ENCODE measurements at places on chromosomes 5 and 9.

DNA sequence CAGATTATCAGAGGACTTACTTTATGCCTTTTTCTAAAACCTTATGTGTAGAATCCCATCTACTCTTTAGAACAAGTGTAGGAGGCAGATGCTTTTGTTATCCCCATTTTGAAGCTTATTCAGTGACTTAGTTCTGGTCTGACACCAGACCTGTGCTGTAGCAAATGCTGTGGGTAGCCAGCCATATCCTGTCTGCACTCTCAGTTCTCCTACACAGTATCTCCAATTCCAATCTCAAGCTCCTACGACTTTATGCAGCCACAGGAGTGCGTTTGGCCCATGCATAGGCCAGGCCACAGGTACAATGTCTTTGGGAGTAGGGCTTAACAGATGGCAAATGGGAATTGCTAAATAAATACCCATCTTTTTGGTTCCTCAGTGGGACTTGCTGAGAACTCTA lies 292.6 kb downstream of the MCTP1 start:
- DNase-seq: no peak

GRCh38 chr9:85676790-85677189 lies 65.0 kb downstream of the AGTPBP1 start:
- no peak for DNase-seq

- no peak for DNase-seq
Measured at GRCh38 chr9:76267284-76267652, 127.0 kb downstream of the RFK start.

- no peak for DNase-seq
Measured at GRCh38 chr5:145856285-145856818, 16.5 kb downstream of the GRXCR2 start.

DNA sequence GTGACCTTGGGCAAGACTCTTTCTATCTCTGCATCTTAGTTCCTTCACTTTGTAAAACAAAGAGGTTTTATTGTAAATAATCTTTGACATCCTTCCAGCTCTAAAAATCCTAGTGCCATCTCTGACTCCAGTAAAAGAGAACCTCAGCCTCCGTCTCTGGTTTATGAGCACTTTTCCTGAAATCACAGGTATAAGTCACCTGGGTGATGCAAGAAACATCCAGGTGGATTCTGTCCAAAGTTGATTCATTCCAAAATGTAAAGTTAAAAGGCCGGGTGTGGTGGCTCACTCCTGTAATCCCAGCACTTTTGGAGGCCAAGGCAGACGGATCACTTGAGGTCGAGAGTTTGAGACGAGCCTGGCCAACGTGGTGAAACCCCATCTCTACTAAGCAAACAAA lies 21.1 kb upstream of the UBAP2 start:
- DNase-seq: no peak

DNA sequence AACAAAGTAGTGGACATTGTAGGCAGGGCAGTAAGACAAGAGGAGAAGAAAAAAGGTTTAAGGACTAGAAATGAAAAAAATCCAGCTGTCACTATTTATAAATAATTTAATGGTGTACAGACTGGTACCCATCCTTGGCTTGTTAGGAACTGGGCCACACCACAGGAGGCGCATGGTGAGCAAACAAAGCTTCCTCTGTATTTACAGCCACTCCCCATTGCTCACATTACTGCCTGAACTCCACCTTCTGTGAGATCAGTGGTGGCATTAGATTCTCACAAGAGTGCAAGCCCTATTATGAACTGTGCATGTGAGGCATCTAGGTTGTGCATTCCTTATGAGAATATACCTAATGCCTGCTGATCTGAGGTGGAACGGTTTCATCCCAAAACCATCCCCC lies 62.6 kb upstream of the DMAC1 start:
- DNase-seq: no peak

DNA sequence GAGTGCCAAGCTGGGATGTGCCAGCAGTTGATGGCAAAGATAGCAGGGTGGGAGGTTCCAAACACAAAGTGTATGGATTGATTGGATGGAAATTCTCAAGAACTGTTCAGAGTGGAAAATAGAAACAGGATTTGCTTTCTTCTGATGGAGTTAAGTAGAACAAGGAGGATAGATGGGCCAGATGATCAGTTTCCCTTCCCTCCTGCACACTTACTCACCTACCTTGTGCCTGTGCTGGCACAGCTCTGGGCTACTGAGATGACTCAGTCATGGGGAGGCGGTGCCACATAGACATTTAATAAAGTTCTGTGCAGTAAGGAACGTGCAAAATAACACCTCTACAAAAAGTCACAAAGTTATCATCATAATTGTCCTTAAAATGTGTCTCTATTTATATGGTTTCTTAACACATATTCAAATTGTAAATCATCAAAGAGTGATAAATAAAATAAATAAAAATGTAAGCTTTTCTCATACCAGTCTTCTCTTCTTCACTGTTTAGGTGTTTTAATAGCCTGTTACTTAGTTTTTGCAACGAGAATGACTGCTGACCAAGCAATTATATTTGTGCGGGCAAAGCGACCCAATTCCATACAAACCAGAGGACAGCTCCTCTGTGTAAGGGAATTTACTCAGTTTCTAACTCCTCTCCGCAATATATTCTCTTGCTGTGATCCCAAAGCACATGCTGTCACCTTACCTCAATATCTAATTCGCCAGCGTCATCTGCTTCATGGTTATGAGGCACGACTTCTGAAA lies 12.7 kb downstream of the PTPDC1 start:
- DNase-seq: no peak

GRCh38 chr9:85042981-85043647 lies 373.6 kb downstream of the NTRK2 start:
- DNase-seq: no peak

- DNase-seq: no peak
Measured at GRCh38 chr5:136235321-136235720, 42.4 kb upstream of the SMIM32 start.

DNA sequence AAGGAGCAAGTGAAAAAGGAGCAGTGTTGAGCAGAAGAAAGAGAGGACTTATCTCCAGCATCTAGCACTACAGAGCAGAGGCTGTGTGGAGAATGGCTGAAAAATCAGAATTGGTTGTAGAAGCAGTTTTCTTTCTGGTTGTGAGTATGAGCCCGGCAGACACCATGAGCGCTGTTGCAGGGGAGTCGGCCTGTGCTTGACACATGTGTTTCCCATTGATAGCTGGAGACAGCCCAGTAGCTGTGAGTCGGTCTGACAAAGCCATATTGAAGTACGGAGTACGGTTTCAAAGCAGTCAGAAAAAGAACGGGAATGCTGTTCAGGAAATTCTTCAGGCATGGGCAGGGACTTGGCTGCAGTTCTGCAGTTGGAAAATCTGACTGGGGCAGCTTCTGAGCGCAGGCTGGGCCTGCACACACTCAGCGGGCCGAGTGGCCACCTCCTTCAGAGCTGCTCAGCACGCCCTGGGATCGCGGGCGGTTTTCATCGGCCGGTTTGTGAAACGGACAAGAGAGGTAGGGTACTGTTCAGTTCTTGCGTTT lies at the start of gene SGCD:
TSS of gene SGCD (plus strand) at position 447 of the 542 bp plus-strand sequence.
- DNase-seq: no peak

DNA sequence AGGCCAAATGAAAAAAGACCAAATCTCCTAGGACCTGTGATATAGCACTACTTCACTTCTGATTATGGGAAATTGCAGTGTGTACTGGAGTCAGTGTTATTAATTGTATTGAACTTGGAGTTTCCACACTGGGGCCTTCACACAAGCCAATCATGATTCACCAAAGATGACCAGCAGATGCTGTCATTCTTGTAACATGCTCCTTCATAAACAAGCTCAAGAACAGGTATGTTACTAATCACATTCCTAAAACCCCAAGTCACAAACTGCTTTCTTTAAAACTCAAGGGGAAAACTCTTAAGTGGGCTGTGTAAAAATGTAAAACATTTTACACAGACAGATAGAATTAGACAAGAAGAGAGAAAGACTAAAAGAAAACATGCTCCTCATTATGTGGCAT lies 5.6 kb downstream of the KLHL3 start:
- DNase-seq: no peak

- no peak for DNase-seq
Measured at GRCh38 chr5:163269624-163270023, 167.8 kb upstream of the CCNG1 start.

- DNase-seq: no peak
Measured at GRCh38 chr5:10518347-10518746, 45.5 kb upstream of the ANKRD33B start.

- no peak for DNase-seq
Measured at GRCh38 chr5:28574606-28575005, 1536.2 kb upstream of the CDH9 start.

GRCh38 chr5:42225009-42225408 lies 198.2 kb upstream of the GHR start:
- DNase-seq: no peak

DNA sequence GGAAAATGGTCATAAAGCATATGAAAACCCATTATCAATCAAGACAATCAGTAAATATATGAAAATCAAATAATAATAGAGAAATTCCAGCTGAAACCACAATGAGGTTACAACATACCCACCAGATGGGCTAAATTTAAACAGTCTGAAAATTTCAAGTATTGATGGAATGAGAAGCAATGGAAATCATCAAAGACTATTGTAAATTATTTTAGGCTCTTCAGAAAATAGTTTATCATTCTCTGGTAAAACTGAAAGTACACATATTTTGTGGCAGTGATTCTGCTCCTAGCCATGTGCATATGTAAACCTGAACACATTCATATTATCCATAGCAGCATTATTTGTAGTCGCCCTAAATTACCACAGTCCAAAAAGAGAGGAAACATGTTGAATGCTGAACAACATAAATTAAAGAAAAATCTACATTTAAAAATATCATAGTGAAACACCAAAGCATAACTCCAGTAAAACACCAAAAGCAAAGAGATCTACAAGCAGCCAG lies 215.3 kb downstream of the PRELID2 start:
- no peak for DNase-seq

- no peak for DNase-seq
Measured at GRCh38 chr5:58410441-58410840, 49.4 kb downstream of the PLK2 start.

- no peak for DNase-seq
Measured at GRCh38 chr5:139579-140442, 47.8 kb downstream of the PLEKHG4B start.

DNA sequence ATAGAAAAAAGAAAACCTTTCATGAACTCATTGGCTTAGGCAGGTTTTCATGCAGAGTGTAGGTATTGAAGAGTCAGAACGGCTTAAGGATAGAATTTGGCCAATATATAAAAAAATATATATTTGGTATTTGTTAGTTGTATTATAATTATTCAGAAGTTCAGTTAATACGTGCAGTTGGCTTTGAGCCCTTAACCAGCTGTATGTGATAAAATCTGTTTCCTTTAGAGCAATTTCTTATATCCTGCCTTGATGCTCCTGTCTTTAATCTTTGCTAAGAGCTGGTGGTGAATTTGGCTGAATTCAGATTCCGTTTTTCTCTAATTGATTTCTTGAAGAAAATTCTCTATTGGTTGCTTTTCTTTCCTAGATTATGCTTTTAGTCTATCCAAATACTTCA lies 3.7 kb downstream of the ANXA1 start:
- no peak for DNase-seq

DNA sequence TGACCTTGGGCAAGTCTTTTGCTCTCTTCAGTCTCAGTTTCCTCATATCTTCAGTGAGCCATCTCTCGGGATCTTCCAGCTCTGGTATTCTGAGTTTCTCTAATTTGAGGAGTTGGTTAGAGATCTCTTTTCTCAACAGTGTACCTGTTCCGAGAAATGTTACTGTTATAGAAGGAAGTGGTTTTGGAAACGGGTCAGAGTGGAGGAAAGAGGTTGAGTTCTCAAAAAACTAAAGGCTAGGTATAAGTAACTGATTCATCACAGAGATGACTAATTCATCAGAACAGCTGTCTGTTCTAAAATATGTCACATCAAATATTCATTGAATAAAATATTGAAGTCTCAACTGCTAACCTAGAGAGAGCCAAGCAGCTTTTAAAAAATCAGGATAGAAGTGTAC lies 106.6 kb downstream of the PALM2AKAP2 start:
- no peak for DNase-seq

DNA sequence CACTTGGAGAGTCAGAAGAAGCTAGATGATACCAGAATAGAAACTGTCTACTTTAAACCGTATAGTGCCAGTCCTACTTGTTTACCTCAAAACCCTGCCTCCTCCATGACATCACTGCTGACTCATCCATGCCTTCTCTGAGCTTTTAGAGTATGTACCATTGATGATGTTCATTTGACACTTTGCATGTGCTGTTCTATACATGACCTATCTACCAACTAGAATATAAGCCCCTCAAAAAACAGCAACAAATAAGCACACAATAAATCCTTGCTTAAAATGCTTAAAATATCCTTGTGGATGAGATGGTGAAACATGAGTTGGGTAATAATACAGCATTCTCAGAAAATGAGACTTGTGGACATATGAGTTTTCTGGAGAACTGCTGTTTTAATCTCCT lies 2.6 kb downstream of the CTNNAL1 start:
- no peak for DNase-seq

DNA sequence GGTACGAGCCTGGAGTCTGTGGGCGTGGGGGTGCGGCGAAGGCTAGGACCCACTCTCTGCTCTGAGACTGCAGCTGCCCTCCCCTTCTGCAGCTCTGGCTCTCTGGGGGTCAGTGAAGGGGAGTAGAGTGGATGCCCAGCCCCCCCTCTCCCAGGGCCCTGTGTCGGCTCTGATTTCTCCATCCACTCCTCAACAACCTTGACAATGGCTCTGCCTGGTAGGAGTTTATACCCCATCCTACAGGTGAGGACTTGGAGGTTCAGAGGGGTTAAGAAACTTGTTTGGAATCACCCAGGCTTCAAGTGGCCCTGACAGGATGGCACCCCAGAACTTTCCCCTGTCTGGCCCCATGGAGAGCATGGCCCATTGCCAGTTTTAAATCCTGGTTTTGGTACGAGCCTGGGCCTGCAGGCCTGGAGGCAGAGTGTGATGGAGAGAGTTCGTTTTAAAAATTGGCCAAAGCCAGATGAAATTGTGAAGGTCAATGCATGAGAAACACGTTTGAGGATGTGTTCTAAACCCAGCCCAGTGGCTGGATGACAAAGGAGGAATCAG lies 22.3 kb downstream of the NCS1 start:
- DNase-seq: no peak

- no peak for DNase-seq
Measured at GRCh38 chr9:121154782-121155181, 46.9 kb downstream of the RAB14 start.

DNA sequence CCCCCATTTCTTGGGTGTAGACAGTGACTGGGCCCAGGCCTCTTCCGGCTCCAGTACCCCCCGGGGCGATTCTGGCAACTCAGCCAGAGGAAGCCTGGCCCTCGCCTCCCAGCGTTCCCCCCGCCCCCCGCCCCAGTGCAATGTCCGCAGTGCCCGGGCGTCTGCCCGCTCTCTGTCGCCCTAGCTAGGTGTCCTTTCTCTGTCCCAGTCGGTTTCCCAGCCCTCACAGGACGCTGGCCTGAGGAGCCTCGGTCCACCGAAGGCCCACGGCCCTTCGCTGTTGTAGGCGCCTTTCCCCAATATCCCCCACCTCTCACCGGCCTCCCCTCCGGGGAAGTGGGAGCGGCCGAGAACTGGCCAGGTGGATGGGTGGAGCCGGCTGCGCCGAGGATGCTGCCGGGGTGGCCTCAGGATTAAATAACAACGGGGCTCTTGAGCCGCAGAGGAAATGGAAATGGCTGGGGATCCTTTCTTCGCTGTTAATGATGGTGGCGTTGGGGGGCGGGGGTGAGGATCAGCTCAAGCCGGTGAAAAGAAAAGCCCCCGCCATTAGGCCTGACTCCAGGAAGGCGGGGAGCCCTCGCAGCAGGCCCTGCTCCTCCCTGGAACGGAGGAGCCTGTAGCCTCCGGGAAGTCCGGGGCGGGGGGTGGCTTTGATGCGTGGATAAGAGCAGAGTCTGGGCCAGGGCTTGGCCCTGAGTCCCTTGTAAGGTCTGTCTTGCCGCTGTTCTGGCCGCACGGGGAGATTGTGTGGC lies 1.1 kb upstream of the SPRY4 start:
- DNase-seq: no peak
